T-helper 1 cell (primary cell): ENCODE measurements at places on chromosomes 6 and 20.

DNA sequence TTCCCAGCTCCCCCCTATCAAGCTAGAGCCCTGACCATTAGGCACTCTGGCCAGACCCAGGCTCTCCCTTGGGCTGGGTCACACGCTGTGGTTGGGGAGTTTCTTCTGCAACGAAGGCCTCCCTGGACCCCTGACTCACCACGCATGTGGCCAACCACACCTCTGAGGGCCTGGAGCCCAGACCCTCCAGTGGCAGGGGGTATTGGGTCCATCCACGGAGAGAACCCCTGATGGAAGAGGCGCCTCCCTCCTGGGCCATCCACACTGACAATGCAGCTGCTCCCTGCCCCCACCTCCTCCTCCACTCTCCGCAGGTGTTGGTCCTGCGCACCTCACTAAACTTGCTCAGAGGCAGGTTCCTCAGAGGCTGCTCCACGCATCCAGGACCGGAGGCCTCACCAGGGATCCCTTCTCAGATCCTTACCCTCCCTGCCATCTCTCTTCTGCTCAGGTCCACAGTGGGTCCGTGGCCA, 125.4 kb downstream of the RNASET2 start:
- no peak for DNase-seq

GRCh38 chr20:23622839-23623343, 14.9 kb downstream of the CST3 start:
- no peak for DNase-seq

DNA sequence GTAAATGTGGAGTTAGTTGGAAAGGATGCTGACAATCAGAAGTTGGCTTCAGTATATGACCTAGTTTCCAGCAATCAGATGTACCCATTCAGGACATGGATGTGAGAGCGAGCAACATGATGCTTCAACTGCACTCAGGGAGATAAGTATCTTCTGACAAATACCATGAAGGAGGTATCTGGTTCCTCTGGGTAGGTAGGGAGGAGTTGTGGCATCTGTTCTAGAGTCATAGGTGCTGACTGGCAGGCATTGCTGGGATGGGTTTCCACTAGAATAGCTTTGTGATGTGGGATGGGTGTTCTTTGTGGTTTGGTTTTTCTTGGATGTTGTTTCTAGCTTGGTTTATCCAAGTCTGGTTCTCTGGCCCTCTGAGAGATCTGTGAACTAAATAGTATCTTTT, 3.9 kb upstream of the REV3L start:
- peak; percentile 67 for DNase-seq

GRCh38 chr20:53668992-53669391, 75.4 kb upstream of the ZNF217 start:
- DNase-seq = no peak

- DNase-seq = no peak
Observed at GRCh38 chr6:39100358-39100757, 14.6 kb downstream of the SAYSD1 start.

GRCh38 chr20:48390981-48391380, 436.8 kb downstream of the PREX1 start:
- no peak for DNase-seq

DNA sequence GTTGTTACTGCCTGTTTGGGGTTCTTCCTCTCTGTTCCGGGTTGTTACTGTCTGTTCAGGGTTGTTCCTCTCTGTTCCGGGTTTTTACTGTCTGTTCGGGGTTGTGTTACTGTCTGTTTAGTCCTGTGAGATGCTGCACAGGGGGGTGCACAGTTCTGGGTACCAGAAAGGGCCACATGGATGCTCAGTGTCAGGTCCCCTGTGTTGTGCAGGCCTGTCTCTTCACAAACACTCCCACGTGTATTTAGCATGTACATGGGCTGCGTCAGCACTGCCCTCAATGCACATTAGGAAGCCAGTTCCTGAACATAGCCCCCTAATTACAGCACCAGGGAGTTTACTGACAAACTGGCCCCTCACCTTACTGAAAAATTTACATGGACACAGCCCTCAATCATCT, 118.5 kb downstream of the DLL1 start:
- DNase-seq = no peak
